ENCODE measurements at places on chromosomes 2 and 18.

- peak; percentile 73 for DNase-seq
Measured at GRCh38 chr18:12307701-12308385, at the start of gene TUBB6. TSS of gene TUBB6 (plus strand) at chr18:12308241. CDS start at chr18:12308293, 52 bp downstream.

GRCh38 chr2:98522854-98523253 is 78.2 kb downstream of the INPP4A start:
- DNase-seq: no peak

DNA sequence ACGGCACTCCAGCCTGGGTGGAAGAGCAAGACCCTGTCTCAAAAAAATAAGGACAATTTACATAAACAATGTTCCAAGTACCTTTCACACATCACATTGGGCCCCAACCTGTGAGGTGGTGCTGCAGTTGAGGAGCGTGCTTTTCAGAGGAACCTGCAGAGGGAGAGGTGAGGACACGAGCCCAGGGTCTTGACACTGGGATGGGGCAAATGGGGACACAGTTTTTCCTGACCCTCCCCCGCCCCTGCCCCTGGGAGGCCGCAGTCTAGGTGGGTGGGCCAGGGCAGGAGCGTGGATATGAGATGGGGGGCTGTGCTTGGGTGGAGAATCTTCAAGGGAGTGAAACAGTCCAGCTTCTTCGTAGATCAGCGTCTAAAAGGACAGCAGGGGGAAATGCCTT is 112.9 kb downstream of the SEPTIN10 start:
- no peak for DNase-seq

GRCh38 chr2:239898292-239898925 is 126.7 kb downstream of the NDUFA10 start:
- no peak for DNase-seq

DNA sequence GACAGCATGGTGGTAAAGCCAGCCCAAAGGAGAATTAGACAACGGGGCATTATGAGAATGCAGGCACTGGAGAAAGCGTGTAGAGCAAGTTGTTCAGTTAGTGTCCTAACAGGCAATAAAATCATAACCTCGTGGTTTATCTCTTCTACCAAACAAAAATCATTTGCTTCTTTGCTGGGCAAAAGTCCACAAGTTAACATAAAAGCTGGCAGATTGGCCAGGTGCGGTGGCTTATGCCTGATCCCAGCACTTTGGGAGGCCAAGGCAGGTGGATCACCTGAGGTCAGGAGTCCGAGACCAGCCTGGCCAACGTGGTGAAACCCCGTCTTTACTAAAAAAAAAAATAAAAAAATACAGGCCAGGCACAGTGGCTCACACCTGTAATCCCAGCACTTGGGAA is 364.1 kb downstream of the SETBP1 start:
- no peak for DNase-seq

DNA sequence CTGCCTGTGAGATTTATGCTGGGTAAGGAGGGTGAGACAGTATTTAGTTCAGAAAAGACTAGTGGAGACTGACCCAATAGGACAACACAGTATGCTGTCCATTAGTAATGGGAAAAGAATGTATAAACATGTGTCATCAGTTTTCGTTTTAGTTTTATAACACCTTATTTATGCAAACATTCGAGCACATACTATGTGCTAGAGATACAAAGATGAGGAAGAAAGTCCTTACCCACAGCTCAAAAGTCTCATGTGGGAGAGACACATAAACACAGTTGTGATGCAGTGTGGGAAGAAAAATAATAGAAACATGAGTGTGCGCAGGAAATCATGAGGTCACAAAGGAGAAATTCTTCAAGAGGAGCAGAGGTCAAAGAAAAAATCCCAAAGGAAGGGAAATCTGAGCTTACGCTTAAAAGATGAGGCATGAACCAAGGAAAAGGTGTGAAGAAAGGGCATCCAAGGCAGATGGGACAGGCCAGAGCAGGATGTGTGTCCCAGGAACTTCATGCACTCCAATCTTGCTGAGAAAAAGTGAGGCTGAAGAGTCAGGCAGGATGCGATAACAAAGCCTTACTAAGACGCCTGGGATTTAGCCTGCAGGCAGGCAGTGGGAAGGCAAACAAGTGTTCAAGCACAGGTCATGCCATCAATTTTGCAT is 8.1 kb downstream of the METTL21A start:
- DNase-seq: no peak

DNA sequence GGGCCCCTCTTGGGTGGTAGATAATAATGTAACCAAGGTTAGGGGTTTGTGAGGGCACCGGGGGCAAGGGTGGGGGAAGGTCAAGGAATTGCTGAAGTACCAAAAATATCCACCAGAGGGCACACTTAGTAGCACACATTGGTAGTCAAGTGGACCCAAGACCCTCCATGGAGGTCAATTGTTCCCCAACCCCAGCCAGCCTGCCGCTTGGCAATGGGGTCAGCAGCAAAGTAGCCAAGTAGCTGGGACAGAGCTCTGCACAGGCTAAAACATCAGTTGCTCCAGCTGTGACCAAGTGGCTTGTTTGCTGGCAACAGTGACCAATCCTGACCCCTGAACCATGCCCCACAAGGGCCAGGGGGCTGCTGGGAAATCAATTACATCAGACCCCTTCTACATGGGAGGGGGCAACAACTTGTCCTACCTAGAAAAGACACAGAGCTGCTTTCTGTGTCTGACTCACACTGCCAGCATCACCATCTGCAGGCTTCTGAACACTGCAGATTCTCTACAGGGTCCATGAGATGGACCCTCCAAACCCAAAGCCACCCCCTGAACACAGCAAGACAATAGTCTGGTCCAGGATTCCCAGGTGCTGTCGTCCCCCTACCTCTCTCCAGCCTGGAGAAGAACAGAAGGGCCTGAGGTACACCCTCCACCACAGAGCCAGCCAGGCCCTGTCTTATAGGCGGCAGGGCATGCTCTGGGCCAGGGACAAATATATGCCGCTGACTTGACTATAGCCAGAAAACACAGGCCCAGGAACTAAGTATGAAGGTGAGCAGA is 76.0 kb downstream of the EMX1 start:
- no peak for DNase-seq

- no peak for DNase-seq
Measured at GRCh38 chr2:222468346-222468745, 44.0 kb downstream of the SGPP2 start.

DNA sequence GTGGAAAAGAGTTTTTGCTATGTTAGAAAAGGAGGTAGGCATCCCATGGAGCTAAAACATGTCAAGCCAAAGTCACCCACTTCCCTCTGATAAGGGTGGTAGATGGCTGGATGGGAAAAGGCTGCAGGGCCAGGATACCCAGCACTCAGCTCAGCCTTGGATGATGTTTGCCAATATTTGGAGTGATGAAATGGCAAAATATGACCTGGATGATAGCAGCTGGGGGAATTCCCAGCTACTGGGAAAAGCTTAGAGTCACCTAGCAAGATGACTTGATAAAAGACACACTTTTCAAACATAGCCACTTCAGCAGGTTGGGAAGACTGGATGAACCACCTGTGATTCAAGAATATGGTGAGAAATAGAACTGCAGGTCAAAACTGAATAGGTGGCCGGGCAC is 10.1 kb downstream of the RFX8 start:
- no peak for DNase-seq

DNA sequence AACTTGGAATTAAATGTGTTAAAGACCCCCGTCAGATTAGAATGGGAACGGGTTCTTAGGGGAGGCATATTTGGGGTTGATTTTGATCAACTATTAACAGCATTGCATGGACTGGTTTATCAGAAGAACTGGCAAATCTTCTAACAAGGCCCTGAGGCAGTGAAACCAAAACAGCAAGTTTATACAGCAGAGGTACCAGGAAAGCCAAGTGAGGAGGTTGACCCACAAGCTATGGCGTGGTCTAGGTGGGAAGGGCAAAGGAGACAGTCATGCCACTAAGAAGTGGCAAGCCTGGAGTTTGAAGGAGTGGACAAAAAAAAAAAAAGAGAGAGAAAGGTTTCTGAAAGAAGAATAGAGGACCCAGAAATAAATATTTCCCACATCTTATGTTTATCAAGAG is 187.0 kb downstream of the MREG start:
- no peak for DNase-seq

DNA sequence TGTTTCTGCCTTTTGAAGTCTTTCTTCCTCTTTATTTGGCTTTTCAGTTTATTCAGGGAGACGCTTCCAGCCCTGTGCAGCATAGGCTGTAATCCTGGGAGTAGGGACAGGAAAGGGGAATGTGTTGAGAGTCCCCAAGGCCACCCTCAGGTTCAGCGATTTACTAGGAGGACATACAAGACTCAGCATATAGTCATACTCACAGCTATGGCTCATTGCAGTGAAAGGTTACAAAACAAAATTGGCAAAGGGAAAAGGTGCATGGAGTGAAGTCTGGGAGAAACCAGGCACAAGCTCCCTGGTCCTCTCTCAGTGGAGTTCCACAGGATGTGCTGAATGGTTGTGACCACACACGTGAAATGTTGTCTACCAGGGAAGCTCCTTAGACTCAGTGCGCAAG is 49.6 kb upstream of the ZNF638 start:
- no peak for DNase-seq

DNA sequence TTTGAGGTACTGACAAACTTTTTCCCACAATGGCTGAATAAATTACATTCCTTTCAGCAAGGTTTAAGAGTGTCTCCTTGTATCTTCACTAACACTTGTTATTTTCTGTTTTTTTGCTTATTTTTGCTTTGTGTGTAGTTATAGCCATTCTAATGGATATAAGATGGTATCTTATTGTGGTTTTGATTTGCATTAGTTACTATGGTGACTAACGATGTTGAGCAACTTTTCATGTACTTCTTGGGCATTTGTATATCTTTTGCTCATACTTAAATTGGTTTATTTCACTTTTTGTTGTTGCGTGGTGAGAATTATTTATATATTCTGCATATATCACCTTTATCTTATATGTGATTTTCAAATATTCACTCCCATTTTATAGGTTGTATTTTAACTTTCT is 79.9 kb upstream of the FSIP2 start:
- no peak for DNase-seq

Data from right kidney (tissue), 9 donors.